ENCODE measurements at places on chromosomes 16 and 17. TPM values are rescaled to one million over a fixed set of nuclear protein-coding genes. Genes with fewer than 3 reads are reported as not detected.
A peak's percentile ranks its signal among the peaks of the same experiment; 100 is the strongest.

RNF43 gene
- total RNA-seq: 0.15 TPM

- DNase-seq: no peak
Observed at GRCh38 chr17:19857640-19858039, 10.1 kb downstream of the ULK2 start.

TIGD7 gene
- 5.4 TPM for total RNA-seq

GRCh38 chr16:27826893-27827289 lies 236.6 kb downstream of the GSG1L start:
- peak; percentile 28 for DNase-seq

DNA sequence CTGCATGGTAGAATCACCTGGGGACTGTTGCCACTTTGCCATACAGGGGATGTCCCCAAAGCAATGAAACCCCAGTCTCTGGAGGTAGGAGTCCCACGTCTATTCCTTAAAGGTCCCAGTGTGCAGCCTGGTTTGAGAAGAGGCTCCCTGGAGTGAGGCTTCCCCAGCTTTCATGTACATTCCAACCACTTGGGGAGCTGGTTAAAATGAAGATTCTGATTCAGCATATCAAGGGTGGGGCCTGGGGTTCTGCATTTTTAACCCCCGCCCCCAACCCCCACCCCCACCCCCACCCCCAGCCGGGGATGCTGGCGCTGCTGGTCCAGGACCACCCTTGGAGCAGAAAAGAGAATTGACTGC lies 241.2 kb downstream of the FOXL1 start:
- DNase-seq: no peak

DNA sequence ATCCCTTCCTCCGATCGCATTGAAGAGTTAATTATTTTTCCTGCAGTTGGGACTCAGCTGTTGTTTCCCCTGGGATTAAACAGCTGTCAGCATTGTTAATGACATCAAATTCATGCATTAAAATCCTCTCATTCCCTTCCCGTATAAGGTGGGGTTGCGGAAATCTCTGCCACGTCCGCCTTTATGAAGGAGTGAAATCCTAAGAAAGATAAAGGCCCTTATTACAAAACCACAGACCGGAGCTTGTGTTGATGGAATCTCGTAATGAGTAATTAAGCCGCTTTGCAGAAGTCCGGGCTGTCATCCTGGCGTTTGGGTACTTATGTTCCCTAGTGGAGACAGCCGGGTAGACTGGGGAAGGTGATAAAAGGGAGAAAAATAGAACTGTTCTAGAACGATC lies 627.6 kb downstream of the MAF start:
- DNase-seq: no peak

- no peak for DNase-seq
Observed at GRCh38 chr17:34377078-34377823, 14.2 kb upstream of the CCL1 start.

RDM1 gene
- 0.35 TPM for total RNA-seq

DNA sequence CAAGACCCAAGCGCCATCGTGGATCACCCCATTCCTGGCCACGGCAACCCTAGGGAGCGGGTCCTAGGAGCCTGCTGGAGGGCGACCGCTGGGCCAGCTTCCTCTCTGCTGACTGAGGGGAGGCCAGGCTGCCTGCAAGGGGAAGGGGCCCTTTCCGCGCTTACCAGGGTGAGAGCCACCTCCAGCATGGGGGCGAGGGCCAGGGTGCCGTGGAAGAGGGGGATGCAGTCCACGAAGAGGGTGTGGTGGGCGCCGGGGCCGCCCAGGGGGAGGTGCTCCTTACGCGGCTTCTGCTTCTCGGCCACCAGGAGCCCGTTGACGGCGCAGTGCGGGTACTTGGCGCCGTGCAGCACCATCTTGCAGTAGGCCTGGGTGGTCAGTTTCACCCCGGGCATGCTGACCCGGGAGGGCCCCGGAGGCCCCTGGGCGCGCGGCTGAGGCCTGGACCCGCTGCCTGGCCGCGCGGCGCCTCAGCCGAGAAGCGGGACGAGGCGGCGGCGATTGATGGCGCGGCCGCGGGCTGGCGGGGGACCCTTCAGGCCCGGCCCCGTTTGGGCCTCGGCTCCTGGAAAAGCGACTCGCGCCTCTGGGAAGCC lies 345 bp downstream of the EMC8 start:
- DNase-seq: no peak

- no peak for DNase-seq
Observed at GRCh38 chr17:2259769-2260536, 43.6 kb downstream of the SMG6 start.

DNA sequence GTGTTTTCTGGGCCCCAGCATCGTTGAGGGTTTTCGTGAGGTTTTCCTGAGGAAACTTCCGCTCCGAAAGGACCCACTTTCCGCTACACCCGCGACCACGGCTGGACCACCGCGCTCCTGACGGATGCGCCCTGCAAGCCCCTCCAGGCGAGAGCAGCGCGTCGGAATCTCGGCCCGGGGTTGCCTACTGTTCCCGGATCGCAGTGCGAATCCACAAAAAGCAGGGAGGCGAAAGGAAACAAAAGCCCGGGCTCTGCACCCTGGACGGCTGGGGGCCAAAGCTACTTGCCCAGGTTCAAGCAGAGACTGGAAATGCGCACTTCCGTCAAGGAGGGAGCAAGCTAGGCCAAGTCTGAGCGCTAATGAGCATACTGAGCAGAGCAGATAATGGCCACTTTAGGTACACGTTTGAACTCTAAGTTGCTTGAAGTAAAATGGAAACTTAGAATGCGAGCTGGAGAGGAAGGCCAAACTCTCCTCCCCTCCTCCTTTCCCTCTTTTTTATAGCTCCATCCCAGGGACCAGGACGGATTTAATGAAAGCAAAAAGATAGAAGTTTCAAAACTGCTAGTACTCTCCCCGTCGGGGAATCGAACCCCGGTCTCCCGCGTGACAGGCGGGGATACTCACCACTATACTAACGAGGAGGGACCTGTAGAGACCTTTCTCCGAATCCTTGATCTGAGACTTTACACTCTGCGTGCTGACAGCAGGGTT lies 11.4 kb upstream of the AURKB start:
- DNase-seq: no peak

Data from chondrocyte (in vitro differentiated cells).